ENCODE measurements at places on chromosomes 2 and 18.
A peak's percentile ranks its signal among the peaks of the same experiment; 100 is the strongest.

- no peak for DNase-seq
Observed at GRCh38 chr18:45040879-45041278, 360.2 kb downstream of the SETBP1 start.

DNA sequence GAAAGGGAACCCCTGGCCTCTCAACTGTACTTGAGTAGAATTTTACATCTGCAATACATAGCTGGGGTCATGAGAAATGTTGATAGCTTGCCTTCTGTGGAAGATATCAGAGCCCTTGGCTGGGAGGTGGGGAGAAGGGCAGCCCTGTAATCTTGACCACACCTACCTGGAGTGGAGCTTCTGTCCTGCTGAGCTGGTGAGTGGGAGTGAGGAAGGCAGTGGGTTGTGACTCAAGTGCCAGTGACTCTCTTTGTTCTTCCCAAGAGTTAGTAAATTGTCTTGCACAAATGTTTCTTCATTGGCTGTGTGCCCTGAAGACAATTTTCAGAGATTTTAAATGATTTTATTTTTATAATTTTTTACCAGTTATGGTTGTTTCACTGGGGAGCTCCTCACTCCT is 277.3 kb downstream of the MBD5 start:
- no peak for DNase-seq

GRCh38 chr2:156672556-156673332 is 236.6 kb downstream of the GPD2 start:
- DNase-seq = no peak

DNA sequence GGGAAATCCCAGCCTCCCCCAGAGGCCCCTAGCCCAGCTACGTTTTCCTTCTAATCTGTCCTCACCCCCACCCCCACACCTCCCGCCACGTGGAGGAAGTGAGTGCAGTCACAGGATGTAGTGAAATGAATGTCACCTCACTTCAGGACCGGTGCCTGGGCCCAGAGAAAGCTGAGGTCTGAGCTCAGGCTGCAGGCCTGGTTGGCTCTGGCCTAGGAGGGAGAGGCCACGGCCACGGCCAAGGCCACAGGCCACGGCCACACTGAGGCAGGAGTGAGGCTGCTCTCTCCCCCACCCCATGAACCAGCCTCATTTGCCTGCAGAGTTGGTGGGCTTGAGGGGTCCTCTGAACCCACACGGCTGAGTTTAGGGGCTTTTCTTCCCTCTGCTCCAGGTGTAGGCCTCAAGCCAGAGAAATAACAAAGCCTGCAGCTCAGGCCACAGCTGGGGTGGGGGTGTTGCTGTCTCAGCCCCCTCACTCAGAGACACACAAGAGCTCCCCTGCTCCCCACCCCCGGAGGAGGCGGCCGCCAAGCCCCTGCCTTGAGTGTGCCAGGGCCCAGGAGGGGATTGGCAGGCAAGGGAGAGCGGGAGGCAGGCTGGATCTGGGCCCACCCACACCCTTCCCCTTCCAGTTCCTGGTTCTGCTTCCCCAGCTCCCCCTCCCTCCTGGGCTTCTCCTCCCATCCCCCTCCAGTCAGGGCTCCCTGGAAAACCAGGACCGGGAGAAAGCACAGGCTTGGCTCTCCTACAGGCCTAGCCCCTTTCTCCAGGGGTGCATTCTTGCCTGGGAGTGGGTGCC is 27.0 kb downstream of the DNMT3A start:
- peak; percentile 64 for DNase-seq

- DNase-seq = no peak
Observed at GRCh38 chr2:6072768-6073167, 380.6 kb downstream of the SOX11 start.

- DNase-seq = no peak
Observed at GRCh38 chr2:173231042-173231441, 123.6 kb upstream of the CDCA7 start.

DNA sequence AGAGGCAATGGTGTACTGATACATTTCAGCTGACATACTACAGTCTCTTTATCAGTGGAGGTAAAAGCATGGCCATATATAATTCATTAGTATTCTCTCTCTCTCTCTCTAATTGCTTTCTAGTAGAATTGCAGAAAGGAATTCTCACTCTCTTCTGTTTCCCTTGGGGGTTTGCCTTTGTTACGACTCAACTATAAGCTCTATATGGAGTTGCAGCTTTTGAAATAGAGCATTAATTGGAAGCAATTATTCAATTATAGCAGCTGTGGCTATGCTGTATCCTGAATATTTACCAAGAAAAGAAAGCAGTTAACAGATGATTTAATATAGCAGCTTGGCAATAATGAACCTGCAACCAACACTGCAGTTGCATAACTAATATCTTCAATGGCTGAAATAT is 132.7 kb upstream of the STON1 start:
- DNase-seq = no peak

DNA sequence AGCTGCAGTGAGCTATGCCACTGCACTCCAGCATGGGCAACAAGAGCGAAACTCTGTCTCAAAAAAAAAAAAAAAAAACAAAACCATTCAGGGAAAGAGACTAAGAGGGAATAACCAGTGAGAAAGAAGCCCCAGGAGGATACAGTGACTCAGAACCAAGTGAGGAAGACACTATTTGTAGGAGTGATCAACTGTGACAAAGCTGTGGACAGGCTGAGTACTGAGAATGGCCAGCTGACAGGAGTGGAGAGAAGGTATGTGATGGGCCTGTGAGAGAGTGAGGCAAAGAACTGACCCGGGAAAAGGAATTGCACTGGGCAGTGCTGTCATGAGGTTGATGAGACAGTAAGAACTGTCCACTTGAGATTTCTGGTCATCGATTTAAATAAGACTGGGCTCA is 6.7 kb upstream of the LCT start:
- DNase-seq = no peak

GRCh38 chr2:64212346-64212745 is 68.1 kb upstream of the PELI1 start:
- peak; percentile 81 for DNase-seq

DNA sequence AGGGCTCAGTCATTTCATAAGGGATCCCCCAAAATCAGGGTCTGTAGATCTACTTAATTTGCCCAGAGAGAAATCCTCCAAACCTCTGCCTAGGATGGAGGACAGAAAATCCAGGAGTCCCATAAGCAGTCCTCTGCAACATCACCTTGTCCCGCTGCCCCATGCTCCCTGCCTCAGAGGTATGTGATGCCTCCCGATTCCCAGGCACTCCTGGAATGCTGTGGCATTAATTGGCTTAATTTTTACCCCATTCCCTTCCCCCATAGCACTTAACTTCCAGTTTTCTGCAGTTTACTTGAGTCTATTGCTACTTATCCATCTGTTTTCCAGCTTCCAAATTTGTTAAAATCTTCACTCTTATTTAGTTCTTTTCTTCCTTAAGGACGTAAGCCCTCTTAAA is 91.6 kb upstream of the TSPYL6 start:
- no peak for DNase-seq

GRCh38 chr18:43661570-43661969 is 384.3 kb upstream of the SYT4 start:
- peak; percentile 0 for DNase-seq

- DNase-seq = no peak
Observed at GRCh38 chr18:48405978-48406377, 3.2 kb downstream of the ZBTB7C start.

DNA sequence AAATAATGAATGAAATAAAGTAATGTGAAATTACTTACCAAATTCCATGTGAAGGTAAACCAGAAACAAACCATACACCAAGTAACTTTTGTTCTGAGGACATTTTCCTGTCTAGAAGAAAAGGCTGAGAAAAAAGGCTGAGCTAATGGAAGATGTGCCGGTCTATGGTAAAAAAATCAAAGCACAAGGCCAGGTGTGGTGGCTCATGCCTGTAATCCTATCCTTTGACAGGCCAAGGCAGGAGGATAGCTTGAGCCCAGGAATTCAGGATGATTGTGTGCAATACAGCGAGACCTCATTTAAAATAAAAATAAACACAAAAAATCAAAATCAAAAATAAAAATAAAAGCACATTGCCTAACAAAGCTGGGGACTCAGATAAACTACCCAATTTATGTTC is 6.7 kb downstream of the ORC4 start:
- DNase-seq = no peak

GRCh38 chr2:214203744-214204289 is 207.0 kb upstream of the VWC2L start:
- no peak for DNase-seq

DNA sequence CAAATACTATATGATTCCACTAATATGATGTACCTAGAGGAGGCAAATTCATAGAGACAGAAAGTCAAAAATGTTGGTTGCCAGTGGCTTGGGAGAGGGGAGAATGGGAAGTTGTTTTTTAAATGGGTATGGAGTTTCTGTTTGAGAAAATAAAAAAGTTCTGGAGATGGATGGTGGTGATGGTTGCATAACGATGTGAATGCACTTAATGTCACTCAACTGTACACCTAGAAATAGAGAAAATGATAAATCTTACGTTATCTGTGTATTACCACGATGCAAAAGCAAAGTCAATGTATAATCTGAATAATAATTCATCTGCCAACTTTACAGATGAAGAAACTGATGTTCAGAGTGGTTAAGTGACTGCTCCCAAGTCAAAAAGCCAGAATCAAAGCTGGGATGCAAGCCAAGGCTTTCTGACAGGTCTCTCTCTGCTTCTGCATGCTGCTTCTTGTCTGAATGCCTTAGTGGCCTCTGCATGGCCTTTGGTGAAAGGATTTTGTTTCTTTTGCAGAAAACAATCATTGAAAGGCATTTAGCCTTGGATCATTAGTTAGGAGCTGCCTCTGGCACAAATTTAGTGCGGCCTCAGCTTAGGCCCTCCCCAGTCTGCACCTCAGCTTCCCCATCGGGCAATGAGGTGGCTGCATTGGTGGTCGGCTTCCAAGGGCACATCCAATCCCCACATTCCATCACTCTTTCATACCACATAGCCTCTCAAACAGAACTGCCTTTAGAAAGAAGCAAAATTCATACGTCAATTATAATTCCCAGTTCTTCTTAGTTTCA is 46.5 kb upstream of the MYCN start:
- DNase-seq = no peak
